CD4-positive, alpha-beta T cell treated with Interleukin-6 for 4 hours (primary cell): ENCODE measurements at places on chromosomes 2 and 18.

- no peak for DNase-seq
Observed at GRCh38 chr2:39524061-39524460, 87.0 kb upstream of the MAP4K3 start.

DNA sequence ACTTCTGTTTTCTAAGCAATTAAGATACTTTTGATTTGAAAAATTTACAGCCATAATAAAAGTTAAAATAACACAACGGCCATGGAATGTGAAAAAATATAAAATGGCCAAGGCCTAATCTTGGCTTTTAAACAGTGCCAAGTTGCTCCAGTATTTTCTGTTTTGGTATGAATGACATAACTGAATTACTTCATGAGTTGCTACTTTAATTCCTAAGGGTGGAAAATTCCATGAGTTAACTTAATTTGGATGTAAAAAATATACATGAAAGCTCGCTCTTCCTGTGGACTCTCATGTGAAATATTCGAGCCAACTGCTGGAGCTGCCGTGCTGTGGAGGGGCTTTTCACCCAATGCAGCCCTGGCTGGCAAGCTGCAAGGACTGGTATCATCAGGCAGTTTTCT is 286.0 kb upstream of the CCDC68 start:
- no peak for DNase-seq

DNA sequence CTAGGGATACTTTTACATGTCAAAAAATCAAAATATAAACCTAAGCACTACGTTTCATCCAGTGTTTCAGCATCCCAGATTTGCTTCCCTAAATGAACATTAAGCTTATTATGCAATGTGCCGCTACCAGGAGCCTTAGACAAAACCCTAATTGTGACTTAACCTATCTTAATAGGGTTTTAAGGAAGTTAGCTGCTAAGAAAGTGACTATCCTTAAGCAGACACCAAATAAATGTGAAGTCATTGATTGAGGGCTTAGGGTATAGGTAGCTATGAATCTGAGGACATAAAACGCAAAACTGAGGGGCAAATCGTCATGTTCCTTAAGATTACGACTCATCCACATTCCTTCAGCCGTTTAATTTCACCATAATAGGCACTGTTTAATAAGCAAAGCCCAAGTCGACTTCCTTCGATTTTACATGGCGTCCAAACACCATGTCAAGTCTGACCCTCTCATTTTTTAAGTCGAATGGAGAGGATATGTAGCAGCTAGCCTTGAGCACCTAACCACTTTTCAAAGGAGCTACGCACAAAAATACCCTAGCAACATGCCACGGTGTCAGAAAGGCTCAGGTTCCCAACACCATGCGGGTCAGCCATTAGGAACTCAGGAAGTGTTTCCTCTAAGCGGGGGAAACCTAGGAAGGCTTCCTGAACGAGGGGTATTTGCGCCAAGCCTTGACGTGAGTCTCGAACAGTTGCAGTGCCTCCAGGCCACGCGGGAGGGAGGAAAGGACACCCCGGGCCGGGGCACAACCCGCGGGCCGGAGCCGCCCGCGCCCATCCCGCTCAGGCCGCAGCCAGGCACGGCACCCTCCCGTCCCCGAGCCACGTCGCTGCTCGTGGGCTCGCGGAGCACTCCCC is 1.0 kb downstream of the HDLBP start:
- no peak for DNase-seq

- DNase-seq: no peak
Observed at GRCh38 chr18:31206071-31206470, 43.4 kb upstream of the DSC1 start.

DNA sequence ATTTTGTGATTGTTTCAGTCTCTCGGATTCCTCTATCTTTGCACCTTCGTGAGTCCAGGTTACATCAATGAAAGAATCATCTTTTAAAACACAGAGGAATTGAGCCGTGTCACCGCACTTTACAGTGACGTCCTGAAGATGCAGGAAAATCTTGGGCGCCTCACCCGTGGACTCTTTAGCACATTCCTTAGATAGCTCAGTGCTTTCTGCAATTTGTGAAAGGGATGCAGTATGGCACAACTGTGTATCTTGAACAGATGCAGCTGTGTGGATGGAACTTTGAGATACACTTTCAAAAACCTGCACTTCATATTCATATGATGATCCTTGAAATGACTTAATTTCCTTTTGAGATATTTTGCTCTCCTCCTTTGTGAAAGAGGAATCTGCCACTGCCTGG is 50.9 kb downstream of the TTN start:
- no peak for DNase-seq

DNA sequence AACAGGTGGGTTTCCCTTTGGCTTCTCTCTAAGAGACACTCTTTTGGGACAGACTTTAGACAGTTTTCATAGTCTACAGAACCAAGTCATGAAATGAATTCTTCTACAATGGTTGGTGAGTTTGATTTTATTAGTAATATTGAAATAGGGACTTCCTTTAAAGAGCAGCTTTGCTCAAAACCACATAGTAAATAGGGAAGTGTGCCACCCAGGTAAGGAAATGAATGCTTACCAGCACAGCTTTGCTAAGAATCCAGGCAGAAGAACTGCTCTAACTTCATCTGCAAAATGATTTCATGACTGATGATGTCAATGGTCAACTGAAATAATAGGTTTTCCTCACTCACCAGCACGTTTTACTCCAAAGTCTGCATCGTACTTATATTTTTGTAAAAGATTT is 89.2 kb downstream of the NYAP2 start:
- no peak for DNase-seq

DNA sequence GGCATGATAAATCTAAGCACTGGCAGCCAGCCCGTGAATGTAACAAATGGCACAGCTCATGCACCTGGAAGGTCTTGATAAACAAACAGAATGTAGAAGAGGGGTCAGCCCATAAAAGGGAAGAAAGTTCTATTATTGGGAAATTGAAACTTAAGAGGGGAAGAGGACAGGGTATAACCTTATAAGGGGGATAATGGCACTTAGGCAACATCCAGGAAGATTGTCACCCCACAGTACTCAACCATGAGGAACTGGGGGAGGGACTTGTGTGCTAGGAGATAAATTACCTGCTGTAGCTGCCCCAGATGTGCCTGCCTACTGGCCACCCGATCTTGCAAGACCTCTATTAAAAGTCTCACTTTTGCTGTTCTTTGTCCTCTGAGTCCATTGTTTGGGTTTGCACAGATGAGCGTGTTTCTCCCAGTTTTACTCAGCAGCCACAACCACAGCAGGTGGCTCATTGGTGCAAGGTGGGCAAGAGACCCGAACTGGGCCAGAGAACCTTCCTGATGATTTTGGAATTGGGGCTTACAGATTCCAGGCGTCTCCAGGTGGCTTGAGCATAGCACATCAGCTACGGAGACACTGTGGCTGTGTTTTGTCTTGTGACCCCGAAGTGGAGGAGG is 79.0 kb upstream of the TAF1B start:
- DNase-seq: no peak

DNA sequence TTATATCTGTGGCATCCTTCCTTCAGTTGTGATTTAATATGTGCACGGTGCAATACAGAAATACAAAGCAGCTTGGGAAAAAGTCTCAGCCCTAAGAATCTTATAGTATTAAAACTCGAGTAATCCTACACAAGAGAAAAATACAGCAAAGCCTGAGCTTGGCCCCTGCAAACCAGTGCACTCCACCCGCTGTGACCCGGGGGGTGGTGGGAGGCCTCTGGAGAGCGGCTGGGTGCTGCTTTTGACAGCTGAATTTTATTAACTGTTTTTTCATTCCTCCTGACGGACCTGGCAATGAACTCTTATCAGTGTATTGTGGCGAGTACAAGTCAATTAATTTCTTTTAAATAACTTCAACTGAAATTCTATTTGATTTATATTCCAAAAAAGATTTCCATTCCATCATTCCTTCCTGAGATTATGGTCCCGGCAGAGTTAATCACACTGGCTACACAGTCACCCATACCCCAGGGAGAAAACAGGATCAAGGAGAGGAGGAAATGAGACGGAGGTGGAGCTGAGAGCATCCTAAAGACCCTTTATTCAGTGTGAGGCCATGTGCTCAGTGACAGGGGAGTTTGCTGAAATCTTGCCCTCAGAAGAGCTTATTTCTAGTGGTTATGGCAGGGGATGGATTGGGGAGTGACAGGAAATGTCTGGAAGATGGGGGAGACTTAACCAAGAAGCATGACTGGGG is 124.8 kb downstream of the KLHL29 start:
- DNase-seq: no peak

DNA sequence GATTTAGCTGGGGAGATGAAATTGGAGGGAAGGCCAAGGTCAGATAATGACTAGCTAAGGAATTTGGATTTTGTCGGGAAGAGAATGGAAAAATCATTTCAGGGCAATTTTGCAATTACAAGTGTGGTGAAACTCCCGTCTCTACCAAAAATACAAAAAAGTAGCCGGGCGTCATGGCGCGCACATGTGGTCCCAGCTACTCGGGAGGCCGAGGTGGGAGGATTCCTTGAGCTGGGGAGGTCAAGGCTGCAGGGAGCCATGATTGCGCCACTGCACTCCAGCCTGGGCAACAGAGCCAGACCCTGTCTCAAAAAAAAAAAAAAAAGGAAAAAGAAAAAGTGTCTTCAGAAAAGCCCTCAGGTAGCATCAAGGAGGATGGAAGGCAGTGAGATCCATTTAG is 1.2 kb upstream of the TXNL1 start:
- no peak for DNase-seq

DNA sequence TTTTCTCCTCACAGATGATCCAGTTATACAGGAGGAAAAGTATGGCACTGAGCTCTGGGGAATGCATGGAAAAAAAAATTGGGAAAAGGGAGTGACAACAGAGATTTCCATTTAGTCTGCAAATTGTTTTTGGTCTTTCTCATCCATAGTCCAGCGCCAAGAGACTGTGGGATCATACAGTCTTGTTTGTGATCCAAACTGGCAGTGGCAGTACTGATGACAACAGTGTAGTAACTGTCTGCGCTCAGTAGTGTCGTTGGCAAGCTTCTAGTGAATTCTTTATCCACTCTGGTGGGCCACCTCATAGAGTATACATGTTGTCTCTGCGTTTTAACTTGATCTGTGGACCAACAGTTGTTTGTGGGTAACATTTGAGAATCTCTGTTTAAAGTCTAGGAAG is 37.9 kb downstream of the GALNT1 start:
- no peak for DNase-seq

DNA sequence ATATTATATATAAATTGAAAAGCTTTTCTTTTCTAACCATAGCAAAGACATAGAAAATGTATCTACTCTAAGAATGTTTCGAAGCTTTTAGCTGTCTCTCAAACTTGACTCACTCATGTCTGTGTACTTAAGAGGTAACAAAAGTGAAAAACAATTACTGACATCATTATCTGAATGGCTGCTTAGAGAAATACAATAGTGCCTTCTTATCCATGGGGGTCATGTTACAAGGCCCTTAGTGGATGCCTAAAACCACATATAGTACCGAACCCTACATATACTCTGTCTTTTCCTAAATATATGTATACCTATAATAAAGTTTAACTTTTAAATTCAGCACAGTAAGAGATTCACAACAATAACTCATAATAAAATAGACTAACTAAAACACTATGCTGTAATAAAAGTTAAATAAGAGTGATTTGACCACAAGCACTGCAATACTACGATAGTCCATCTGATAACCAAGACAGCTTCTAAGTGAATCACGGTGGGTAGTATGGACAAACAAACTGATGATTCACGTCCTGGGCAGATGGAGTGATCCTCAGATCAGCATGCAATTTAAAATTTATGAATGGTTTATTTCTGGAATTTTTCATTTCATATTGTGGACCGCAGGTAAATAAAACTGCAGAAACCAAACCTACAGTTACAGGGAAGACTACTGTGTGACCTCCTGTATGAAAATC is 246.2 kb downstream of the XIRP2 start:
- no peak for DNase-seq

DNA sequence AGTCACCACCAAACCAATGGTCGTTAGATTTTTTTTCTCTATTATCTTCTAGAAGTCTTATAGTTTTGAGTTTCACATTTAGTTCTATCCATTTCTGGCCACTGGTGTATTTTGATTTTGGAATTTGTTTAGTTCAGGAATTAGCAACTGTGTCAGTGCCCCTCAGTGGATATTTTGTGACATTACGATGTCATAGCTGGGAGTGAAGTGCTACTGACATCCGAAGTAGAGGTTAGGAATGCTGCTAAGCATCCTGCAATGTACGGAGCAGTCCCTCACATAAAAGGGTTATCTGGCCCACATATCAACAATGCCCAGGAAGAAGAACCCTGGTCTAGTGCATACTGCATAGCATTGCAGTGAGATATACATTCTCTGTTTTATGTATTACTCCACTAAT is 157.4 kb upstream of the RGPD4 start:
- no peak for DNase-seq
